ENCODE measurements at places on chromosomes 16 and 17.

GRCh38 chr17:44828919-44829522, 1.1 kb downstream of the GJC1 start:
- DNase-seq = peak; percentile 23

DNA sequence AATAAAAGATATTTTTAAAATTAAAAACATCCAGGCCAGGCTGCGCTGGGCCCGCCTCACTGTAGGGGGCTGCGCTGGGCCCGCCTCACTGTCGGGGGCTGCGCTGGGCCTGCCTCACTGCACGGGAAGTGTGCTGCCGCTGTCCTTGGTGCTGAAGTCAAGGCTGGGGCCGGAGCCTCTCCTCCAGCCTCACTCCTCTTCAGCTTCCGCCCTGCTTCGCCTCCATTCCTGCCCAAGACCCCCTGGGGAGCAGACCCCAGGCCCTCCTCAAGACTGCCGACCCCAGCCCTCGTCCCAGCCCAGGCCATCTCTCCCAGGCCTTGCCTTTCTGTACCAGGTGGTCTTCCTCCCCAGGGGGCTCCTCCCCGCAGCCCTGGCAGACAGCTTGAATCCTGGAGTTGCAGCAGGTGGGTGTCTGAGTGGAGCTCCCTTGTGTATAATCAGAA, 26.2 kb downstream of the ENDOV start:
- peak; percentile 68 for DNase-seq

GRCh38 chr16:55341681-55342080, 17.7 kb downstream of the IRX6 start:
- no peak for DNase-seq

DNA sequence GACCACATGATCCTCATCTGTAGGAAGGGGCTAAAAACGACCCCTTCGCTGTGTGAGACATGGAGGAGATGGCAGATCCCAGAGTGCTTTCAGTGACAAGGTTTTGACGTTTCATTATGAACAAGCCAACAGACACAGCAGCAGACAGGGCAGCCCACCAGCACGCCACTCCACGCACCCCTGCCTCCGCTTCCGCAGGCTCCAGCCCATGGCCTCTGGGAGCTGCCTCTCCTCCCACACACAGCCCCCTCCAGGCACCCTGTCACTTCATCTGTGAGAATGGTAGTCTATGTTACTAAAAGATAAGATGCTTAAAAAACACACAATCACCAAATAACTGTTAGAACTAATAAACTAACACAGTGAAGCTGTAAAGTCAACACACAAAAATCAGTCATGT, 12.3 kb upstream of the ADCY7 start:
- DNase-seq = no peak

DNA sequence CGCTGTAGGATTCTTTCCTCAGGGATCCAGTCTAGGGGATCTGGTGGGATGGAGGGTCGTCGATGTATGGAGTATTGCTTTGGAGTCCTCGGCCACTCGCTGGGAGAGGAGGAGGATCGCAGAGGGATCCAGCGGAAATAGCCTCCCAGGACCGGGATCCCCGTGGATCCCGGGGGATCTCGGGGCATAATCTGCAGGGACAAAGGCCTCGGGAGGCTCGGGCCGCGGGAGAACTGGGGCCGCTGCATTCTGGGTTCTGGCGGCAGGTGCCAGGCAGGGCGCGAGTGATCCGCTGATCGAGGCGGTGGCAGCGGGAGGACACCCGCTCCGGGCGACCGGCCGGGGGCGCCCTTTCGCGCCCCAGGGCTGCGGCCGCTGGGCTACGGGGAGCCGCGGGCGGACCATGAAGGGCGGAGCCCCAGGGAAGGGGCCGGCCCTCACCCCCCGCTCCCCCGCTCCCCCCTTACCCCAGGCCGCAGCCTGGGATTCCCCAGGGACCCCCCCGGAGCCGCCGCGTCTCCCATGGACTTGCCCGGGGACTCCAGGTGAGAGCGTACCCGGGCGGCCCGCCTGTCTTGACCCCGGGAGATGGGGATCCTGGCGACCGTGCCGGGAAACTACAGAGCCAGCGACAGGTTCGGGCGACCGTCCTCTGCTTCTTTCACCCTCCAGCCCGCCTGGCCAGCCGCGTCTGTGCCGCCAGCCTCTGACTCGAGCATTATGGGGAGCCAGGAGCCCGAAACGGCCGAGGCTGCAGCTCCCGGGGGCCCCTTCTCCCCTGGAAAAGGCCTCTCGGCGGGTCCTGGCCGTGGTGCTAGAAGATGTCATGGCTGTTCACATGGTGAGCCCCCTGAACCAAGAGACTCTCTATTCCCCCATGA, 604 bp downstream of the PRR14 start:
- peak; percentile 83 for DNase-seq
